ENCODE measurements at places on chromosomes 2 and 18. TPM values are rescaled to one million over a fixed set of nuclear protein-coding genes. Genes with fewer than 3 reads are reported as not detected.

ZSCAN30 gene
- total RNA-seq = 22.1 TPM

TEX44 gene
- not detected for total RNA-seq

SNORC gene
- total RNA-seq = 2.6 TPM

KLHL14 gene
- 0.13 TPM for total RNA-seq

SOX11 gene
- 176 TPM for total RNA-seq

B4GALT6 gene
- total RNA-seq = 11.2 TPM

HRH4 gene
- not detected for total RNA-seq

MORN2 gene
- total RNA-seq = 42.9 TPM

DNA sequence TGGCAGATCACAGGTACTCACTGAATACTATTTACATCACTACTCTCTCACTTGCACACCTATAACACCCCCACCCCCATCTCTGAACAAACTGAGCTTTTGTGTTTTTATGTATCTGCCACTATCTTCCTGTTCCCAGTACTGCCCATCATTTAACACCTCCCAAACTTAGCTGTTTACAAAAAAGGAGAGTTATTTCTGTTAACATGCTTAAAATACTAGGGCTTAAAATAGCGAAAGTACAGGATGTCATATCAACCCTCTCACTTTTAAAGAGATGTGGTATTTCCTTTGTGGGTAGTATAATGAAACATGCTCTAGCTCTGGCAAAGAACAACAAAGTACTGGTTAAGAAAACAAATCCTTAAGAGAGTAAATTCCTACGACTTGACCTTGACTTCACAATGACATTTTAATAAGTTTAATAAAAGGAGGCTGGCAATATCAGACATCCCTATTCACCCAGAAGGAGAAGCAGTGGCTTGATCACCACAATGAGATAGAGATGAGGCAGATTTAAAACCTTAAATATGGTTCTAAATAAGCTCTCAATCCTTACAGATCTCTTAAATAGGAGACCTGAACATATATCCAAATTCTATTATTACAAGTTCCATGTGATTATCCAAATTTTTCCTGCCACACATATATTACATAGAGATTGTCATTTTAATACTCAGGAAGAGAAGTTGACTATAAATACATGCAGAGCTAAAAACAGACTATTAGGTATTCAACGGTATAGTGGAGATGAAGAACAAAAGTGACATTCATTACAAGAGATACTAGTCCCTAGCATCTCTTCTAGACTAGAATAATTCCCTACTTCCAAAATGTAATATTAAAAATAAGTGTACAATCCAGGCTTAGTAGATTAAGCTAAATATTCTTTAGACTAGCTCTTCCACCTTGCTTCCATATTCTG is 36.9 kb downstream of the TRAK2 start:
- no peak for DNase-seq

DNA sequence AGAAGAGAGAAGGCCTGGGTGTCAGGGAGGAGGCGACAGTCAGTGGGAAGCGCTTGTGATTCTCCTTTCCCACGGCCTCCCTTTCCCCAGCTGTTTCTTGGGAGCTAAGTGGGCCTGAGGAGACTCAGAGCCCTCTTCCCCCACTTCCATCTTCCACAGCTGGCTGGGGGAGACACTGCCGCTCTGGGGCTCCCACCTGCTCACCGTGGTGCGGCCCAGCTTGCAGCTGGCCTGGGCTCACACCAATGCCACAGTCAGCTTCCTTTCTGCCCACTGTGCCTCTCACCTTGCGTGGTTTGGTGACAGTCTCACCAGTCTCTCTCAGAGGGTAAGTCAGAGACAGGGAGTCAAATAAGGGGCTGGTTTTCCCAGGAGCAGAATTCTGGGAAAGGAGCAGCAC is 7.1 kb downstream of the TMEM214 start:
- no peak for DNase-seq

GRCh38 chr2:101410746-101411145 is 23.4 kb upstream of the CREG2 start:
- DNase-seq = no peak

GRCh38 chr2:106530866-106531265 is 43.7 kb downstream of the CD8B2 start:
- no peak for DNase-seq

DNA sequence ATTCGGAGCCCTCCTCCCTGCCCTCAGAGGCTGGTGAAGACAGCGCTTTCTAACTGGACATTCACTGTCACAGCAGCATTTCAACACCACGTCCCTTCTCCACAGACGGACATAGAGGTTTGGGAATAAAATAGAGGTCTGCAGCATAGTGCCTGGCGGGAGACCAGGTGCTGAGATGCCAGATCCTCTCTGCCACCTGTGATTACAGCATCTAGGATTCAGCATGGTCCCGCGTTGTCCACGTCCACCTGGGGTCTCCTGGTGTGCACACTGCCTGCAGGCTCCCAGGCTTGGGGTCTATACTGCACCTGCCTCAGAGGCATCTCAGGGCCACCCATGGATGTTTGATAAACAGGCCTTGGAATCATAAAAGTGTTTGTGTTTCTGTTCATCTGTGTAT is 175.5 kb downstream of the TMEM18 start:
- DNase-seq = no peak

DNA sequence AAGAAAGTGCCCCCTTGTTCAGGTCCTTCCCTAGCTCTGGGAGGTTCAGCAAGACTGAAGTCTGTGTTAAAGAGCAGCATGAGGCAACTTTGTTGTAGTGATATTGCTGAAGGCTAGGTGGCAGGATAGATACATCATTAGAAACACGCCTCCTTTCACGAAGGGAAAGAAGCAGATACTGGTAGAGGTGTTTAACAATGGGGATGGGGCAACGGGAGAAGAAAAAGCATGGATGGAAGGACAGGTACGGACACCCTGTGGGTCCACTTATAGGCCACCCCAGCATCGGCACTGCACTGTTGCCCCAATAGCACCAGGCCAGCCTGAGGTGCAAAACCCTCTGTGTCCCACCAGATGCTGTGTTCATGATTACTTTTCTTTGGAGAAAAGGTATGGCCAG is 3.5 kb upstream of the IGFBP5 start:
- peak; percentile 82 for DNase-seq

DNA sequence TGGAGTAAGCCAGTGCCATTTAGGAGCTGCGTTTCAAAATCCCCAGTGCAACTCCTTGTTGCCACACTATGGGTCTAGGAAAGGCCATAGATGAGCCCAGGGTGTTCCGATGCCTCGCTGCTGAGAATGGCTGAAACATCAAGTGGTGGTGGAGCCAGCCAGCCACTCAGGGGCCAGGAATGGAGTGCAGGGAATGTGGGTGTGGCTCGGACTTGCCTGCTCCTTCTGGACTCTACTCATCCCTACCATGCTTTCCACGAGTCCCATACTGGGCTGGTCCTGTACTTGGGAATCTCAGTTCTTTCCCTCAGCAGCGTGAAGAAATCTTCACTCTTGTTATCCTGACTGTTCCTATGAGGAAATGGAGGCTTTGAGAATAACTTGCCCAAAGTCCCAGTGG is 143.5 kb downstream of the INSIG2 start:
- no peak for DNase-seq

DNA sequence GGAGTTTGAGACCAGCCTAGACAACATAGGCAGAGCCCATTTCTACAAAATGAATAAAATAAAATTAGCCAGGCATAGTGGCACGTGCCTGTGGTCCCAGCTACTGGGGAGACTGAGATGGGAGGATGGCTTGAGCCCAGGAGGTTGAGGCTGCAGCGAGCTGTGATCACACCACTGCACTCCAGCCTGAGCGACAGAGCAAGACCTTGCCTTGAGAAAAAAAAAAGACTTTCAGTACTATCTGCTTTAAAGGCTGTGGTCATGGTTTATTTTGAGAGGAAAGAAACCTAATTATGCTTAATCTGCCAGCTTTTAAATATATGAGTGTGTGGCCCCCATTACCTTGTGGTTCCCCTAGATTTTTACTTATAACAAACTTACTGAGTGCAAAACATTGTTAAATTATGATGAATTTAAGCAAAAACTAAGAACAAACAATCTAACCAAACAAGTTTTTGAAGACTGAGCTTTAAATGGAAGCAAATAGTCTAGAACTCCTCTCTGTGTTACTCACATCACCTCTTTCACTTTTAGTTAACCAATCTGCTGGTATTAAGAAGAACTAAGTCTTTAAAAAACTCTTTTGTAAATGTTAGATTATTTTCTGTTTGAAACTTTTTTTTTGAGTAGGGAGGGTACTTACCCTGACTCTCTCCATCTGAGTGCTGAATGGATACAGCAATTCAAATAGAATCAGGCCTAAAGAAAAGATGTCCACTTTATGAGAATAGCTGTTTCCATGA is 65.4 kb downstream of the EIF2AK3 start:
- no peak for DNase-seq

- DNase-seq = no peak
Observed at GRCh38 chr18:23421277-23421676, 31.8 kb upstream of the RIOK3 start.

- no peak for DNase-seq
Observed at GRCh38 chr2:9076210-9076609, 72.7 kb upstream of the MBOAT2 start.

GRCh38 chr2:144356402-144356801 is 163.5 kb downstream of the ZEB2 start:
- no peak for DNase-seq

DNA sequence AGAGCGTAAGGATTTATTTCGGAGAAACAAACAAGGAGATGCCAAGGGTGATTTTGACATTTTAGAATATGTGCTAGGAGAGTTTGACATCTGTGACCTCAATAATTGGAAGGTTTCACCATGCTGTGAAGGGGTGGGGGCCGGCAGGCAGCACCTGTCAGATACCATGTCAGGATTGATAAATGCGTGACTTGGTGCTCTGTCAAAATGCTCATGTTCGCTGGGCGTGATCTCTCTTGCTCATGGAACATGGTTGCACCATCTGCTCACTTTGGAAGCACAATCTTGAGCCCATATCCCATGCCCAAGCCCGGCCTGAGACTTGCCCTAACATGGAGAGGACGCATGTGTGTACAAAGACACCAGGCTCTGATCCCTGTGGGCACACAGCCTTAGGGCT is 347.6 kb downstream of the RNF144A start:
- DNase-seq = no peak

DNA sequence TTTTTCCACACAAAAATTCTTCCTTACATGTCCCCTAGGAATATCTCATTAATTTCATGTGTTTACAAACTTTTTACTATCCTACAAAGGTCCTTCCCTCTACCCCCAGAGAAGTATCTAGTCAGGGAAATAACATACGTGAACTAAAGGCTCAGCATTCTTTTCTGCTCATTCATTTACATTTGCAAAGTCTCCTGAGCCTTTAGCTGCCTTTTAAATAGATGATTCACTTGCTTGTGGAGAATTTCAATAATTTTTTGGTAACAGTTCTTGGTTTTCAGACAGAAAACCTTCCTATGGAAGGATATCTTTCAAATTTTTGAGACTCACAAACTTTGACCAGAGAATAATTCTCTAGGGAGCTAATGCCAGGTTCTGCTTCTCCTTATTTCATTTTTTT is 81.5 kb upstream of the RMDN2 start:
- DNase-seq = no peak

DNA sequence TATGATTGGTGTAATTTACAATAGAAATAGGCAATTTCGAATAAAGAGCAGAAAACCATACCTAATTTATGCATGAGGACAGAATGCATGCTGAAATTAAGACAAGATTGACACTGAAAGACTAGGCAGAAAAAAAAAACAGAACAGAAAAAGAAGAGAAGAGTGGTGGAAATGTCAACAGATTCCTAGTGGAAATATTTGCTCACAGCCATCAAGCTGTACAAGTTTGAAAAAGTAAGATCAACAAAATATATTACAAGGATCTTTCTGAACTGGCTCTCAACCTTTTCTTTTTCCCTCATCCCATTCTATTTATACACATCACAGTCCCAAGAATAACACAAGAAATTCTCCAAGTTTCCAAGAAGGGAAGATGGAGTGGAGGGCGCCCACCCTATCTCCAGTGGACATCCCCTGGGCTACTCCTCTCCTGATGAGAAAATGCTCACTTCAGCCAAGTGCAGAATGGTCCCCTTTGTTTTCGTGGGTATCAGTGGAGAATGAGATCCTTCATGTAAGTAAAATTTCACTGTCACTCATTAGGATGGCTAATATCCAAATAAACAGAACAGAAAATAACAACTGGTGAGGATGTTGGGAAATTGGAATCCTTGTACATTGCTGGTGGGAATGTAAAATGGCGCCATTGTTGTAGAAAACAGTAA is 51.0 kb upstream of the ZNF532 start:
- DNase-seq = no peak

DNA sequence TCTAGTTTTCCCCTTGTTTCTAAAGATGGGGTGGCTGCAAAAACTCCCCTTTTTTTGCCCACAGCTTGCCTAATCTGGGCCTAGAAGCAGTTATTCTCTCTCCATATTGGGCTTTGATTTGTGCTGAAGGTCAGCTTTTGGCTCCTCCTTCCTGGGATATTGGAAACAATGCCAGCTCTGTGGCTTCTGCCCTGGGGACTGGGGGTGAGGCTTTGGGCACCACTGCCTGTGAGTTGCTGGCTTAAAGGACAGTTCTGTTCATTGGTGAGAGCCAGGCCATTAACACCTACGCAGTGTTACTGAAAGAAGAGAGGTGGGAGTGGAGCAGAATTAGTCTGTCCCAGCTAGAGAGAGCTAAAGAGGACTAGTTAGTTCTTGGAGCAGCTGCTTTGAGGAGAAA is 4.3 kb downstream of the UBXN2A start:
- no peak for DNase-seq

- peak; percentile 65 for DNase-seq
Observed at GRCh38 chr2:24050041-24050979, 769 bp downstream of the FKBP1B start.

- DNase-seq = no peak
Observed at GRCh38 chr18:55265984-55266383, 306.7 kb upstream of the CCDC68 start.

- no peak for DNase-seq
Observed at GRCh38 chr2:175597286-175597685, 404.8 kb downstream of the LNPK start.

DNA sequence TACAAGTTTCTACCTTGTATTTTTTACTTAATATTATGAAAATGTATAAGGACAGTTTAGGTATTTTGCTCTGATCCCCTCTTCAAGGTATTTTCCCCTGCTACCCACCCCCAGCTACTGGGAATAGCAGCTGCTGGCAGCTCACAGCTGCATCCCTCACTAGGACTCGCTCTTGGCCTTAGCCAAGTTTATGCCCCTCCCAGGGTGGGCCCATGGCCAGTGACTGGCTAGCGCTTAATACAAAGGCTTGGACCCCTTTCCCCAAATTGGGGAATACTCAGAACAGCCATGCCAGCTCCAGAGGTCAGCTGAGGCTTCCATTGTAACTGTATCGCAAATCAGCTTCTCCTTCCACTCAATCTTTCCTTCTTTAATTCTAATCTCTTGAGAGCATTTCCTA is 131.3 kb downstream of the GFPT1 start:
- no peak for DNase-seq

- DNase-seq = peak; percentile 50
Observed at GRCh38 chr2:176072951-176073904, 10.5 kb downstream of the EVX2 start.

- no peak for DNase-seq
Observed at GRCh38 chr2:113768770-113769169, 12.3 kb upstream of the SLC35F5 start.

DNA sequence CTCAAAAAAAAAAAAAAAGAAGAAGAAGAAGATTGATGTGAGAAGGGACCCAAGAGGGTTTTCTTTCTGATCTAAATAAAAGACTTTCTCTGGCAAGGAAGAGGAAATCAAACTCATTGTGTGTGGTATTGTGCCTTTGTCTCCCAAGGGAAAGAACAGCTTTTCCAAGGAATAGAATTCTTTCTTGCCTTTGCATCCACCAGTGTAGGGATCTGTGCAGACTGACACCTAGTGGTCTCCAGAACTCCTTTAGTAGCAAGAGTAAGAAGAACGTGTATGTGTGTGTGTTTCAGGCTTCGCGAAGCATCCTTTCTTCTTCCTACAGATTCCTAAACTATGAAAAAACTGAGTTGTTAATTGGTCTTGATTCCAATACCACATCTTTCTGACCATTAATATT is 33.5 kb upstream of the CRIM1 start:
- DNase-seq = peak; percentile 65

All from neural progenitor cell (in vitro differentiated cells).